ENCODE measurements at places on chromosomes 11 and 22. TPM values are rescaled to one million over a fixed set of nuclear protein-coding genes. Genes with fewer than 3 reads are reported as not detected.

The TSPAN32 gene
- total RNA-seq: 1.9 TPM

The ANKRD42 gene
- total RNA-seq: 25.1 TPM

DNA sequence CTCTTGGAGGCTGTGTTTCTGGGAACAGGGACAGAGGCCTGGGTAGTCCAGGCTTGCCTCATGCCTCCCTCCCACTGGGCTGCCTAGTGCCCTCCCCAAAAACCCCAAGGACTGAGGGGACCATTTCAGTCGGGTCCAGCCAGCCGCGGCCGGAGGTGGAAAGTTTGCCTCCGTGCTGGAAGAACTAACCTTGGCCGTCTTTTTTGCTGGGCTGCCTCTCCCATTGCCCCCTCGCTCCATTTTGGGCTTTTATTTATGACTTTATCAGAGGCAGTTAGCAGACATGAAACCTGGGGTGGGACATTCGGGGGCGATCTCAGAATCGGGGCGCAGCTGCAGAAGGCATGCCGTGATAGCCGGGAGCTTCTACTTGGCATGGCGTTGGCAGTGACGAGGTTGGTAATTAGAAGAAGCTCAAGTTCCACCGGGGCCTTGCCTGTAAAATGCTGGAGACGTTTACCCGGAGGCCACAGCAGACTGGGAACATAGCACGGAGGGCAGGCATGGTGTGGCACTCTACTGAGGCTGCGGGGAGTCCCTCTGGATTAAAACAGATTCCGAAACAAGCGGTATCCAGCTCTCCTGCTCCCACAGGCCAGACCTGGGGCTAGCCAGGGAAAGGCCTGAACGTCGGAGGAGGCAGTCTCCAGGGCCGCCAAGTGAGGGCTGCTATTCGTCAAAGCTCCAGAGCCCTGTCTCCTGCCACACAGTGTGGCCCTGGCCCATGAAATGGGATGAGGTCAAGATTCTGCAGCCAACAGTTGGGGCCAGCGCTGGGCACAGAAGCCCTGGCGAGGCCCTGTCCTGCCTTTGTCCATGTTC lies 76.4 kb upstream of the PPARA start:
- no peaks in the 10 kb centered on the region for H3K27me3 ChIP-seq
- peak overlapping the region; percentile 89 for H3K4me3 ChIP-seq
- H3K4me1 ChIP-seq: peaks cover 15% of the 10 kb centered on the region
- DNase-seq: peak; percentile 69
- H3K27ac ChIP-seq: peak overlapping the region; percentile 96
- H3K36me3 ChIP-seq: no peaks in the 10 kb centered on the region

DNA sequence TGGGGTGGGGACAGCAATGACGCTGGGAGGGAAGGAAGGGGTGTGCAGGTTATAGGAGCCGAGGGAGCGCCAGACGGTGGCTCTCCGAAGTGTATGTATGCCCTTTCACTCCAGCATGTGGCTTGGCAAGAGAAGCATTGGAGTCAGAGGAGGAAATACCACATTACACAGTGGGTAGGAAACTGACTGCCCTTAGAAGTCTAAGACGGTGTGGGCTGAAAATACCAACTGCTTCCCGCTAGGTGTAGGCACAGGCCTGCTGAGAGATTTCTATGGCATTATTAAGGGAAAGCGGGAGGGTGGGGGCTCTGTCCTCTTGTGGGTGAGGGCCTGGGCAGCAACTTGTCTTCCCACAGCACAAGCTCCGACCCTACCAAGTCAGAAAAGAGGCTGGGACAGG lies 44.7 kb downstream of the CACNG2 start:
- no peak for DNase-seq
- H3K27me3 ChIP-seq: no peaks in the 10 kb centered on the region
- no peak overlapping the region for H3K4me3 ChIP-seq

GRCh38 chr22:30175690-30176288 lies 70.8 kb downstream of the LIF start:
- DNase-seq: no peak
- no peaks in the 10 kb centered on the region for H3K4me1 ChIP-seq
- H3K4me3 ChIP-seq: no peak overlapping the region
- H3K27ac ChIP-seq: no peak overlapping the region
- no peaks in the 10 kb centered on the region for H3K27me3 ChIP-seq
- no peaks in the 10 kb centered on the region for H3K36me3 ChIP-seq

Measured in ascending aorta (tissue), 2 donors.